ENCODE measurements at places on chromosomes 1 and 21. TPM values are rescaled to one million over a fixed set of nuclear protein-coding genes. Genes with fewer than 3 reads are reported as not detected.

DNA sequence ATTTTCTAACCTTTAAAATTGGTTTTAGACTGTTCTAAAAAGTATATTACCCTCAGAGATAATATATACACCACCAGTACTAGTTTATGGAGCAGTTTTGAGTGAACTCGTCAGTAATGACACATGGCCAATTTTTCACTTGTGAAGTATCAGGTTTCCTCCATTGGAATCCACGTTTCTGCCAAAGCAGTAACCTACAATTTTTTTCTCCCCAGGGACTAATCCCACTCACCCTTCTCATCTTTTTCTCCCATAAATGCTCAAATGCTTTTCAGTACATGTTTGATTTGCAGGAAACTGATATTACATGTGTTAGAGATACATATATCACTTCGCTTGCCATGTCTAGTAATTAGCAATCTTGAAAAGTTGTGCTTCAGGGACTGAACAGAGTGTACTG is 94.1 kb downstream of the COL24A1 start:
- DNase-seq = no peak
- H3K27me3 ChIP-seq = no peaks in the 10 kb centered on the region
- H3K36me3 ChIP-seq = no peaks in the 10 kb centered on the region

DNA sequence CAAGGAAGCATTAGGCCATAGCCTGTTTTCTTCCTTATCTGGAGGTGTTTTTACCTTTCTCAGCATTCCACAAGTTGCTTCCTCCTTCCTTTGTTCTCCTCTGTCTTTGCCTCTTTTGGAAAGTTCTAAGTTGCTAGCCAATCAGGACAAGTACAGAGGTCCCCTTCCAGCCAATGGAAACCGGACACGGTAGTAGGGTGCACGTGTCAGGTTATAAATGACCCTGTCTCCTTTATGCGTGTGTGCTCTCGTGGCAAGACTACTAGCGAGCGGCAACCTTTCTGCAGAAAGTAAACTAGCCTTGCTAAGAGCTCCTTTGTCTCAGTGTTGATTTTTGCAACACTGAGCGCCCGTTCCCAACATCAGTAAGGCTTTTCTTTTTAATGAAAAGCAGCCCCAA is 1.5 kb upstream of the ACADM start:
- H3K27me3 ChIP-seq = no peaks in the 10 kb centered on the region
- DNase-seq = no peak
- H3K27ac ChIP-seq = peak overlapping the region; percentile 96
- no peaks in the 10 kb centered on the region for H3K36me3 ChIP-seq
- H3K4me1 ChIP-seq = no peaks in the 10 kb centered on the region

DNA sequence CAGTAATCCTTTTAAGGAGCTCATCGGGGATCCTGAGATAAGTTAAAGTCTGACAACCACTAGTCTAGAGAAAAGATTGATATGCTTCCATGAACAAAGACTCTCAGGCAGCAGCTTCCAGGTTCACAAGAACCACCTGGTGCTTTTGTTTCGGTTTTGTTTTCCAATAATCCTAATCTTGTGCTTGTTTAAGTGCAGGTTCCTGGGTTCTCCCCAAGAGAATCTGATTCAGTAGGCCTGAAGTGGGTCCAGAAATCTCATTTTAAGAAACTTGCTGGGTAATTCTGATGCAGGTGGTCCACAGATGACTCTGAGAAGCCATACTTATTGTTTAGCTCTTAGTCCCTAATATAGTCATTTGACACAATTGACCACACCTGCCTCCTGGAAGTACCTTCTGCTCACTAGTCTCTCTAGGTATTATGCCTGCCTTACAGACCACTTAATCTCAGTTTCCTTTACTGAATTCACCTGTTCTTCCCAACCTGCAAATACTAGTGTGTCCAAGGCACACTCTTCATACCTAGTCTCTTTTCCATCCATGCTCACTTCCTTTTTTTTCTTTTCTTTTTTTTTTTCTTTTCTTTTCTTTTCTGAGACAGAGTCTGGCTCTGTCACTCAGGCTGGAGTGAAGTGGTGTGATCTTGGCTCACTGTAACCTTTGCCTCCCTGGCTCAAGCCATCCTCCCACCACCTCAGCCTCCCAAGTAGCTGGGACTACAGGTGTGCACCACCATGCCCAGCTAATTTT is 20.5 kb upstream of the FRRS1 start:
- no peaks in the 10 kb centered on the region for H3K36me3 ChIP-seq
- no peaks in the 10 kb centered on the region for H3K27me3 ChIP-seq
- H3K4me3 ChIP-seq = no peak overlapping the region
- no peaks in the 10 kb centered on the region for H3K4me1 ChIP-seq
- H3K27ac ChIP-seq = no peak overlapping the region

DNA sequence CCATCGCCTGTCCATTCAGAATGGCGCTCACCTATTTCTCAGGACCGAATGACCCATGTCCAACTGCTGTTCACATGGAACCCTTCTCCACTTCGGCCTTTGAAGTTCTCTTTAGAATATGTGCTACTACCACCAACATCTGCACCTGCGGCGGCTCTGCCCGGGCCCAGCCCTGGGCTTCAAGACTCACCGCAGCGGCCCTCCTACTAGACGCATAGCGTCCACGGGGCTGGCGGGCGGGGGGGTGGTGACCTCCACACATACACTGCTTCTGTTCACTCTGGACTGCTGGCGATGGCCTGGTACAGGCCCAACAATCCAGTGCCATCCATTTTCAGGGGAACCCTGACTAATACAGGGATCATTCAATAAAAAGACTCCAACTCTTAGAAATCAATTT is 394.2 kb downstream of the VAV3 start:
- no peak overlapping the region for H3K4me3 ChIP-seq
- H3K36me3 ChIP-seq = no peaks in the 10 kb centered on the region
- no peaks in the 10 kb centered on the region for H3K4me1 ChIP-seq
- no peak for DNase-seq
- H3K27me3 ChIP-seq = no peaks in the 10 kb centered on the region

Gene OLIG2
- total RNA-seq = not detected

Gene VHLL
- not detected for total RNA-seq
